ENCODE measurements at places on chromosomes 3 and 15.

DNA sequence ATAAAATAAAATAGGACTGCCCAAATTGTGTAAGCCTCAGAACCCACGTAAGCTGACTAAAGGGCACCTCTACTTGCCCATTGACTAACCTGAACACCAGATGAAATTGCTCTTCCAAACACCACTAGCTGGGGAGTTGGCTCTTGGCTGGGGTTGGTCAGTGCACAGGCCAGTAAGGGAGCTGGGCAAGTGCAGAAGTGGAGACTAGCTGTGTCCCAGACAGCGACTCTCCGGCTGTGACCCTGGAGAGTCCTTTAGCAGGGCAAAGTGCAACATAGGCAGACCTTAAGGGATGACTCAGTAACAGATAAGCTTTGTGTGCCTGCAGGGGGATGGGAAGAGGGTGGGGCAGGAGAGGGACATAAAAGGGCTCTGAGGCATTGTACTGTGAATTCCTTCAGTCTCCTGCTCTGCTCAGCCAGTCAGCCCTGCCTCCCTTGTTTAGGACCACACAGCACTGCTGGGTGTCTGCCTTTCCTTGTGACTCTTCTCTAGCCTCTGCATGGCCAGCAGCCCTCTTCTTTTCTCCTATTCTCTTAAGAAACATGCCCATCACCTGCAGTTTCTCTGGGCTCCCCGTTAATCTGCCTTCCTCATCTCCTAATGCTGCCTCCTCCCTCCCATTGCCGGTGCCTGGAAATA, 13.2 kb downstream of the NR1I2 start:
- DNase-seq: no peak

DNA sequence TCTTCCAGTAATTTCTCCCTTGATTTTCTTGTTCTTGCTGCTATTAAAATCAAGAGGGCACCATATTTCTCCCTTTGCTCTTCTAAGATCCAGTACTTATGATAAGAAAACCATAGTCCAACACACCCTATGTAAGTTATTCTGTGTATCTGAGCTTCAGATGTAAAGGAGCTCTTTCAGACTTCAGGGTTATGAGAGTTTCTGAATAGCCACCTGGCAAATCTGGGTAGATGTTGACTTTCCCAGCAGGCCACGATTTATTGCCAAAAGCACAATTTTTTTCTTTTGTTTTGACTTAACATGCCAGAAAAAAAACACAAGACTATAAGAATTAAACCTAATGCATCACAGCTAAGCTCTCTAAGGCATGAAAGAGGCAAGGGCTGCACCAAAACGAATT, 1045.0 kb downstream of the FHIT start:
- no peak for DNase-seq

DNA sequence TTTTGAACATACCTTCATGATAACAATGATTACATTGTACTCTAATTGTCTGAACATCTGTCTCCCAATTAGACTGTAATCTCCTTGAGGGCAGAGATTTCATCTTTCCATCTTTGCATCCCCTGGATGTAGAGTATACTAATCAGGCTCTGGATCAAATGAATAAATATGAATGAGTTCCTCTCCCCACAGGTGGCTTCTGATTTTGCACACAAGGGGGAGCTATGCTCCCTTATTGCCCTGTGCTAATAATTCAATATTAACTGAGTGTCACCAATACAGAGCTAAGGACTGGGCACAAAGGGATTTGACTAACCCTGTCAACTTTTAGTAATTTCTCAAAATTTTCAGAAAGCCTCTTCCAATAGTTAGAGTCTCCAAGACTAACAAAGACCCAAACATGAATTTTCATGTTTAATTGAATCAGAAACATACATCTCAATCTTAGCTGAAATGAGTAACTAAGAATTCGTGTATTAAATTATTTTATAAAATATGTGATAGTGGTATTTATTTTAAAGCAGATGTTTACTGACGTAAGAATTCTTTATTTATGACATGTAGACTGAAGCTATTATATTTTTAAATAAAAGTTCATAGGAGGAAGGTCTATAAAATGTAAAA, 3.0 kb downstream of the DUOXA1 start:
- DNase-seq: no peak

- DNase-seq: no peak
Measured at GRCh38 chr3:58697561-58697960, 31.0 kb upstream of the FAM3D start.

DNA sequence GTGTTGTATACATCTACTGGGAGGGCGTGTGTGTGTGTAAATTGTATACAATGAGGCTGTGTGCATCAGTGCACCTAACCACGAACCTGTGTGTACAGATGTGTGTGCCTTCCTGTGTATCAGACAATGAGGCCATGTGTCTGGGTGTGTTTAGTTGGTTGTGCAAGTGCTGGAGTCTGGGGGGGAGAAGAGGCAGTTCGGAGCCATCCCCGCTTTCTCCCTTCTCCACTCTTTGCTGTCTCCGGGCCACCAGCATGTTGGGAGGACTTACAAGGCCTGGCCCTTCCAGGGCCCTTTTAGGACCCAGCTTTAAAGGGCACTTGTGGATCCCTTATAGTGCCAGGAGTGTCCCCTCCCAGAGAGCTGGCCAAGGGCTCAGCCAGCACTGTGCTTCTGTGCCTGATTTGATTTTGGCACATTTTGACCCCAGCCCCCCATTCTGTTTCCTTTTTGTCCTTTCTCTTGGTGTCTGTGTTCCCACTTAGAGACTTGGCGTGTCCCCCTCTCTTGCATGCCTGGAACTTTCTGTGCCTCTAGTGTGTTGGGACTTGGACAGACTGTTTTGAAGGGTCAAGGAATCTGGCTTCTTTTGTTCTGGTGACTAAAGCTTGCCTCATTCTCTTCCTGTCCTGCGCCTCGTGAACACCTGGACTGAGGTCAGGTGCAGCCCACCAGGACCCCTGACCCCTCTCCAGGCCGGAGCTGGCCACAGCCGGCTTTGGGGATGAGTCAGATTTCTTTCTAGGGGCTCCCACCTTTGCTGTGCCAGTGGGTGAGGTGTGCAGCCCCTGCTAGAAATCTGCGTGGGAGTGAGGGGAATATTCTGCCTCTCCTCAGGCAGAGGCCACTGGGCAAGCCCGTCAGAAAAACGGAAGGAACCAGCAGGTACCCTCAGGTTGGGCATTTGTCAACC, 1.5 kb downstream of the CTDSPL start:
- DNase-seq: no peak

DNA sequence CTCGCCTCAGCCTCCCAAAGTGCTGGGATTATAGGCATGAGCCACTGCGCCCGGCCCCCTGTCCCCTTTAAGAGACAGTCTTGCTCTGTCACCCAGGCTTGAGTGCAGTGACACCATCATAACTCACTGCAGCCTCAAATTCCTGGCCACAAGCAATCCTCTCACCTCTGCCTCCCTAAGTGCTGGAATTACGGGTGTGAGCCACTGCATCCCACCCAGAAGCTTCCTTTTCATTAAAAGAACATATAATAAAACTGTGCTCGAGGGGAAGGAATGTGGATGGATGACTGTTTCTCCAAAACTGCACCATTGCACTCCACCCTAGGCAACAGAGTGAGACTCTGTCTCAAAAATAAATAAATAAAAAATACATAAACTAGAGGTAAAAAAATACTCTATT, 70.1 kb downstream of the NCEH1 start:
- no peak for DNase-seq

- no peak for DNase-seq
Measured at GRCh38 chr15:77790481-77790880, 157.8 kb upstream of the LINGO1 start.

GRCh38 chr3:21411058-21411457, 340.0 kb downstream of the ZNF385D start:
- no peak for DNase-seq

- peak; percentile 1 for DNase-seq
Measured at GRCh38 chr3:179451265-179452175, at the start of gene GNB4. Gene GNB4 (minus strand): TSS chr3:179451470. CDS start chr3:179426200, 25,270 bp downstream.

GRCh38 chr3:46742992-46743585, 25.4 kb upstream of the PRSS50 start:
- no peak for DNase-seq

DNA sequence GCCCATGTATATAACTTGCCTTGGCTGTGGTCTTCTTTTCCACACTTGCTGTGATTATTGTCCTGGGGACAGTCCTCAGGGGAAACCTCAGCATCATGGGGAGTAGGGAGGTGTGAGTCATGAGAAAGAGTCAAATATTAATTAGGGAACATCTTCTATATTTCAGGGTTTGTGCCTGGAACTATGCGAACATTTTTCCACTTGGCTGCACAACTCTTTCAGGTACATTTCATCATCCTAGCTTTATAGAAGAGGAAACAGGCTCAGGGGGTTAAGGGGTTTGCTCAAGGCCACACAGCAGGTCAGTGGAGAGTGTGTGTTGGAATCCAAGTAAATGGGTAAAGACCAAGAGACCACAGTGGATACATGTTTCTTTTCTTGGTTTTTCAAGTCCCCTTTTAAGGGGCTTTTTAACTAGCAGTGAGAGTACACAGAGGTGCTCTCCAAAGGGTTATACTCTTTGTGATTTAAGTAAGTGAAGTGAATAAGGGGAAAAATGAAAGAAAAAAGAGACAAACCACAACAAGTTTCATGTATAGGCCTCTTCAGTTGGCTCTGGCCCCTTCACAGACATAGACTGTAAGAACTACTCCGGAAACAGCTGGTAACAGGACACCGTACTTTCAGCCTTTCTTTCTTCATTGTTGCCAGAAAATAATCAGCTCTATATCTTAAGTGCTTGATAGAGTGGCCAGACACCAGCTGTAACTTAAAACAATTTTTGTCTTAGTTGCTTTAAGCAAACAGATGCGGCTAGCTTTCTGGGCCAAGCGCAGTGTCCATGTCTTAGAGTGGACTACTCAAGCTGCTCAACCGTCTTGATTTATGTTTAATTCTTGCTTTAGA, 64.6 kb downstream of the EEFSEC start:
- DNase-seq: no peak

- no peak for DNase-seq
Measured at GRCh38 chr3:112464264-112464663, 35.0 kb downstream of the BTLA start.

DNA sequence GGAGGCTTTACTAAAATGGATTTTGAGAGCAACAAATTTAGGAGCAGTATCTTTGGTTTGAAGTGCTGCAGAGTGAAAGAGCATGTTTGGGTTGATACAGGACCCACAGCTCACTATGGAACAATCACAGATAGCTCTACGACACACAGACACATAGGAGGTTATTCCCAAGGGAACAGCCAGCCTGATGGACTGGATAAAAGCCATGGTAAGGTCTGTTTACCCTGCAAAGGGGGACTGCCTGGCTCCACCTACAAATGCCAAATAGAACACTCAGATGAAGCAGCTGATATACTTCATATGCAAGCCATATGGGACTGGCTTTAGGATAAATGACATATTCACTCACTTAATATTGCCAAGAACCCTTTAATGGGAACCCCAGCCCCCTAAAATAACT, 75.4 kb downstream of the CDC25A start:
- DNase-seq: no peak

DNA sequence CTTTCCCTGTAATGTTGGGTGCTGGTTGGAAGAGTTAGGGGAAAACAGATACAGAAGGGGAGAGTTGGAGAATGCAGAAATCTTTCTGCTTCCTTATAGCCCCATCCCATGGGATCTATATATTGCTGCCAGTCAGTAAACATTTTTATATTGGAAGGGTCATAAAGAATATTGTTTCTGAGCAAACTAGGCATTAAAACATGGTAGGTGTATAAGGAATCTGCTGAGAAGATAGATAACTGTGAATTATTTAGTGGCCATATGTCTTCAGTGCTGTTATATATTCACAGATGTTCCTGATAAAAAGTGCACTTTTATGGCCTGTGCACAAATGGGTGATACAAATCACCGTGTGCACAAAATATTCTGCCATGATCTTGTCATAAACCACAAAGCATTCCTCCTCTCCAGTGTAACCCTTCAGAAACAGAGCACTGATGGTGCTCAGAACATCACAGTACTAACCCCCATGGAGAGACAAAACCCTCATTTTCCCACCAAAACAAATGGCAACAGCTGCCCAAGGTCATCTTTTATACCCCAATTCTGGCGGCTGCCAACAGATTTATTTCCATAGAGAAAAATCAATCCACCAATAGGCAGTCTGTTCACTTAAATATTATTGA, 269.3 kb downstream of the SLC9A9 start:
- no peak for DNase-seq

DNA sequence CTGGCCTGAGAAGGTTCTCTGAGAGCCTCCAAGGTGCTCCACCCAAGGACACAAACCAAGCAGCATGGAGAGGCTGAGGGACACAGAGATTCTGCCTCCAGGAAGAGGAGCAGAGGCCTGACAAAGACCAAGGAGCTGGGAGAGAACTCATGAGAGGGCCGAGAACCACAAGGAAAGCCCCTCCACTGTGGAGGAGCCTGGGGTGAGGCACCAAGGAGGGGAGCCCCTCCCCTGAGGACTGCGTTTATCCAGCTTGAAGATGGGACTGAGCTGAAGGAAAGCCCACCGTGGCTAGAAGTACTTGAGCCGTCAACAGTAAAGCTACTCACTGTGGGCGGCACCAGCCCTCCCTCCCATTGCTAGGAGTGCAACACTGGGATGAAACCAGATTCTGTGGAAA, 63.1 kb upstream of the MEF2A start:
- no peak for DNase-seq

DNA sequence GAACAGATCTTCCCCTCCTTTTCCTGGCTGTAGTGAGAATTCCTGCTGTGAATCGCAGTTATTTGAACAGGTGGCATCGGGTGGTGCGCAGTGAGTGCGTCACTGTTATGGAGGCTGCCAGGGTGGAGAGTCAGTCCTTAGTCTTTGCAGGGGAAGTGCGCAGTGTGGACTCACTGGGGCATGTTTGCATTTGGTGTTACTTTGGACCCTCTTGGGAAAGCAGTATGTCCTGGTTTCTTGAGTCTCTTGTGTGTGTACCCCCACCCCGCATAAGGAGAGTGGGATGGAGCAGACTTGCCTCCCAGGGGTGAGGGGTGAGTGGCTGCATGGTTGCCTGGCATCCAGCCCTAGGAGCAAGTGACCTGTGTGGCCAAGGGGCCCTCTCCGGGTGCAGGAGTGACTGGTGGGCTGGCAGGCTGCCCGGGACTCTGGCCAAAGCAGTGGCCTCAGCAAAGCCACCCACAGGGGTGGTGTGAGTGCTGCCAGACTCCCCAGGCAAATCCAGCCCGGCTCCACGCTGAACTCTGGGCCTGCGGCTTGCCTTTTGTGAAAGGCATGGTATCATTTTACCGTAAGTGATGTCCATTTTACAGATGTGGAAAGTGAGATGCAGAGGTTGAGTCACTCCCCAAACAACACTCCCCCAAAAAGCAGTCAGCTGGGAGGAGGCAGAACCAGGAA, 46.4 kb downstream of the DNASE1L3 start:
- DNase-seq: no peak

DNA sequence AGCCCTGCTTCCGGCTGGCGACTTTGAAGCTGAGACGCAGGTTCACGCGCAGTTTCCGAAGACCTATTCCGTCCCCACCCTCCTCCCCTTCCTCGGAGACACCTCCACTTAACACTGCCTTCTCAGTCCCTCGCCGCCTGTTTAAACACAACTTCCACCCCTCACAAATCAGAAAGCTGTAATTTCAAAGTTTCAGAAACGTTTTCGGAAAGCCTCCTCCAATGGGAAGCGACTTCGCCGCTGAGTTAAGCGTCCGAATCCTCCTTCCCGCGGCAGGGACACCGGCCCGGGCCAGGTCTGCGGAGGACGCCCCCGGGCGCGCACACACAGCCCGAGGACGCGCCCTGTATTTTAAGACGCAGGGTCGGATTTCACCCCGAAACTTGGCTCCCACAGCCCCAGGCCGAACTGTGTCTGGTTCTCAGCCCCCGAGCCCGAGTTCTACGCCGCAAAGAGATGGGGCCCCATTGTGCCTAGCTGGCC, 559 bp upstream of the LRRN1 start:
- DNase-seq: no peak

Data from stimulated activated CD8-positive, alpha-beta memory T cell treated with anti-CD3 and anti-CD28 coated beads, Interleukin-15, amount 100 ng/mL, for 4 hours (primary cell).